ENCODE measurements at places on chromosomes 7 and 10. TPM values are rescaled to one million over a fixed set of nuclear protein-coding genes. Genes with fewer than 3 reads are reported as not detected.

Gene PNLIPRP1
- not detected for total RNA-seq

Gene ARHGEF35
- total RNA-seq, result 0.84 TPM

Gene TSPAN12
- total RNA-seq, result 0.17 TPM

Gene SHH
- not detected for total RNA-seq

Gene CYP3A4
- total RNA-seq, result not detected

Gene LEP
- not detected for total RNA-seq

Gene TRPV5
- total RNA-seq, result not detected

Gene CTAGE8
- not detected for total RNA-seq

Gene HPSE2
- total RNA-seq, result not detected

Gene FGFBP3
- 2.2 TPM for total RNA-seq

Gene TMEM213
- not detected for total RNA-seq

Gene MUC12
- 1.2 TPM for total RNA-seq

Measured in bronchus fibroblast of lung (primary cell).